ENCODE measurements at places on chromosomes 11 and 22. TPM values are rescaled to one million over a fixed set of nuclear protein-coding genes. Genes with fewer than 3 reads are reported as not detected.
A peak's percentile ranks its signal among the peaks of the same experiment; 100 is the strongest.

The CAPN1 gene
- 176 TPM for total RNA-seq

GRCh38 chr22:22865311-22866072 lies 22.1 kb upstream of the IGLL5 start:
- no peak for DNase-seq
- H3K27me3 ChIP-seq, result no peaks in the 10 kb centered on the region
- no peaks in the 10 kb centered on the region for H3K36me3 ChIP-seq
- no peaks in the 10 kb centered on the region for H3K4me1 ChIP-seq
- no peak overlapping the region for H3K4me3 ChIP-seq

DNA sequence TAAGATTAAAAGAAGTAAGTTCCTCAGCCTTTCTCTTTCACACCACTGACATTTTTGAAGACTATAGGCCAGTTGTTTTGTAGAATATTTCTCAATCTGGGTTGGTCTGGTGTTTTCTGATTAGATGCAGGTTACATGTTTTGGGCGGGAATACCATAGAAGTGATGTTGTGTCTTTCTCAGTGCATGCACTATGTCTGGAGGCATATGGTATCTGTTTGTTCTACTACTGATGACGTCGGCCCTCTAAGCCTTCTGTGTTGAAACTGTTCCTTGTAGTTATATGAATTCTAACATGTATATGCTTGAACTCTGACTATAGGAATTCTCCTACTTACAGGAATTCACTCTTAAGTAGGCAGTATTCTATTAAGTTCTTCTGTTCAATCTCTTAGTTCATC lies 21.6 kb downstream of the ZFTA start:
- peaks cover 19% of the 10 kb centered on the region for H3K36me3 ChIP-seq
- H3K4me3 ChIP-seq, result no peak overlapping the region
- H3K27me3 ChIP-seq, result no peaks in the 10 kb centered on the region
- H3K4me1 ChIP-seq, result no peaks in the 10 kb centered on the region
- no peak for DNase-seq

- peaks cover 36% of the 10 kb centered on the region for H3K36me3 ChIP-seq
- H3K27ac ChIP-seq, result no peak overlapping the region
- peaks cover 20% of the 10 kb centered on the region for H3K27me3 ChIP-seq
Measured at GRCh38 chr11:60923326-60923725, 934 bp upstream of the TMEM132A start.

DNA sequence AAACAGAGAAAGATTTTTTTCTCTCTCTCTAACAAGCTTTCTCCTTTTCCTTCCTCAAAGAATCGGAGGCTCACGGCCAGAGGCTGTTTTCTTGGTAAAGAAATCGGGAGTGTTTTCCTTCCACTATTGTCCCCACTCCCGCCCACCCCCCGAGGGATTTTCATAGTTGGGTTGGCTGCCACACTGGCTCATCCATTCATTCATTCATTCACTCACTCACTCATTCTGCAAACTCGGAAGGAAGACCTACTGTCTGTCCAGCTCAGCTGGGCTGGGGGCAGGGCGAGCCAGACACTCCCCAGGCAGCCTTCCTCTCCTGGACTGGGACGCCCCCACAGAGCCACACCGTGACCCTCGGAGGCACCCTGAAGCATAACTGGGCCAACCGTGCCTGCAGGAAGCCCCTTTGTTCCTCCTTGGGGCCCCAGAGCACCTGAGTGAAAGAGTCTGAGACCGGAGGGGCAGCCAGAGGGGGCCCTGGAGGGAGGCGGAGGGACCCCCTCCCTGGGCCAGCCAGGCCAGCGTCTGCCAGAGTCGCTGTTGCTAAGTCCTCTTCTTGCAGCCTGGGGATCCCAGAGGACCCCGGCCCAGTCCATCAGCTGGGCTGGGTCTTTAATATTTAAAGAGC lies 17.0 kb downstream of the CDKN1C start:
- H3K27me3 ChIP-seq, result peaks cover 33% of the 10 kb centered on the region
- H3K27ac ChIP-seq, result no peak overlapping the region
- peaks cover 13% of the 10 kb centered on the region for H3K4me1 ChIP-seq
- no peak for DNase-seq
- no peaks in the 10 kb centered on the region for H3K36me3 ChIP-seq

GRCh38 chr11:62627713-62628112 lies 5.9 kb upstream of the B3GAT3 start:
- DNase-seq, result no peak
- peaks cover 78% of the 10 kb centered on the region for H3K36me3 ChIP-seq
- no peak overlapping the region for H3K27ac ChIP-seq
- H3K4me3 ChIP-seq, result no peak overlapping the region

DNA sequence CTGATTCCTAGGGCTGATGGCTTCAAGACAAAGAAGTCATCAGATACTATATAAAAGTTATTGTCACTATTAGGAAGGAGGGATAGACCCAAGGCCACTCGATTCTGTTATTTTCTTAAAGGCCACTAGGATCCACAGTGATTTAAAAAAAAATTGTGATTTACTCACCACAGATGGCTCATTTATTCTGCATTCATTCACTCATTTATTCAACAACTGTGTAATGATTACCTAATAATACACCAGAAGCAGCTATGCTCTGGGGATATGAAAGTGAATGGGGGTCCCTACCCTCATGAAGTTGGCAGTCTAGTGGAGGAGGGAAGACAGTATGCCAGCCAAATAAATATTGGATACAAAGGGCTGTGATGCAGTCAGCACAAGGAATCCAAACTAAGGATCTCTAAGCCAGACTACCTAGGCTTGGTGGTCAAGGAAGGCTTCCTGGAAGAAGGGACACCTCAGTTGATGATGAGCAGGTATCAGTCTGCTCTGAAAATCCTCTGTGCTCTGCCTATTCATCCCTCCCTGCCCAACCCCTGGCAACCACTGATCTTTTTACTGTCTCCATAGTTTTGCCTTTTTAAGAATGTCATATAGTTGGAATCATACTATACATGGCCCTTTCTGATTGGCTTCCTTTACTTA lies 110.5 kb downstream of the NAT10 start:
- no peak for DNase-seq
- H3K27me3 ChIP-seq, result no peaks in the 10 kb centered on the region
- H3K27ac ChIP-seq, result no peak overlapping the region
- no peaks in the 10 kb centered on the region for H3K36me3 ChIP-seq
- no peak overlapping the region for H3K4me3 ChIP-seq

- H3K36me3 ChIP-seq, result no peaks in the 10 kb centered on the region
- peaks cover 5% of the 10 kb centered on the region for H3K4me1 ChIP-seq
- peak; percentile 79 for DNase-seq
- peak overlapping the region; percentile 49 for H3K4me3 ChIP-seq
Measured at GRCh38 chr22:23402275-23403151, 177.6 kb downstream of the IGLL1 start.
